Nucleus accumbens (tissue), 56 donors: ENCODE measurements at places on chromosomes 3 and 15.

DNA sequence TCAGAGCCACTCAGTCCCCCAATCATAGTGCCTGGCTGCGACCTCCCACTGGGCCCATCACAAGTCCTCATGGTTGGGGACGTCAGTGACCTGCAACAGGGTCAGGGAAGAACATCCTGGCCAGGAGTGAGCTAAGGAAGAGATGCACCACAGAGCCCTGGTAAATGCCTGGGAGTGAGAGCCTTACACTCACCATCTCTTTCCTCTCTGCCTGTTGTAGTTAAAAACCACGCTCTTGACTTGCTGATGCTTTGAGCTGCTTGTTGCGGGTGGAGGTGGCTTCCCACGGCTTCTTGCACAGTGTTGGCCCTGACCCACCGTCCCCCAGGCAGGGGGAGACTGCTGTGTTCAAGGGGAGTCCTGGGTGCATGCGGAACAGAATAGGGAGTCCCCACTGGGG is 91.1 kb upstream of the RGMA start:
- DNase-seq: no peak

- no peak for DNase-seq
Measured at GRCh38 chr3:69326855-69327300, 59.0 kb downstream of the FRMD4B start.

GRCh38 chr15:59372352-59373211 is at the start of gene MYO1E:
Gene MYO1E, minus strand, starts transcription at chr15:59372871. Its CDS starts 371 bp downstream, at chr15:59372500.
- peak; percentile 82 for DNase-seq

DNA sequence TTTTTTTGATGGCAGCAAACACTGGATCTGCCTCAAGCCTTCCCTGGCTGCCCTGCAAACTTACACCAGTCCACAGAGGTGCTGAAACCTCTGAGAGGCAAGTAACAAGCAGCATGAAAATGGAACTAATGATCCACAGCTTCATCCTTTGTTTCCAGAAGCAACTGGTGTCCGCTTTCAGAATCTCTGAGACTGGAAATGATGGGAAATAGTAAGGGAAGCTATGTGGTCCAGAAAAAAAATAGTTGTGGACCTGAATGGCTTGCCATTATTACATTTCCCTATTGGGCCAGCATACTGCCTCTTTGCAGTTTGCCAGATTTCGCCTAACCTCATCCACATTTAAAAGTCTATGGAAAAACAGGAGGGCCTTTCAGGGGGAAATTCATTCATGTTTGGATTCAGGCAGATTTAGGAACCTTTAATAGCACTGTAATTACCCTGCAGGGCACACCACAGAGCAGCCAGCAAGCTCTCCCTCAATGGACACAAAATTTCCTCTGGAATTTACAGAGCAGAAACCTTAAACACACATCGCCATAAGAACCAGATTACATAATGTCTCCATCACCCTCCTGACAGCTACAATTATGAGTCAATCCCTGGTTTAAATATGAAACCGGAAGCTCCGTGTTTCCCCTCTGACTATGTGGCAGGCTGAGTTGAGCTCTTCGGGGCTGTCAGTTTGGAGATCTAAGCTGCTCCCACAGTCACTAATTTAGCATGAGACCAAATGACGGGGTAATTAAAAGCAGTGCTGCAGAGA is 134.4 kb downstream of the TMCO5A start:
- DNase-seq: no peak

DNA sequence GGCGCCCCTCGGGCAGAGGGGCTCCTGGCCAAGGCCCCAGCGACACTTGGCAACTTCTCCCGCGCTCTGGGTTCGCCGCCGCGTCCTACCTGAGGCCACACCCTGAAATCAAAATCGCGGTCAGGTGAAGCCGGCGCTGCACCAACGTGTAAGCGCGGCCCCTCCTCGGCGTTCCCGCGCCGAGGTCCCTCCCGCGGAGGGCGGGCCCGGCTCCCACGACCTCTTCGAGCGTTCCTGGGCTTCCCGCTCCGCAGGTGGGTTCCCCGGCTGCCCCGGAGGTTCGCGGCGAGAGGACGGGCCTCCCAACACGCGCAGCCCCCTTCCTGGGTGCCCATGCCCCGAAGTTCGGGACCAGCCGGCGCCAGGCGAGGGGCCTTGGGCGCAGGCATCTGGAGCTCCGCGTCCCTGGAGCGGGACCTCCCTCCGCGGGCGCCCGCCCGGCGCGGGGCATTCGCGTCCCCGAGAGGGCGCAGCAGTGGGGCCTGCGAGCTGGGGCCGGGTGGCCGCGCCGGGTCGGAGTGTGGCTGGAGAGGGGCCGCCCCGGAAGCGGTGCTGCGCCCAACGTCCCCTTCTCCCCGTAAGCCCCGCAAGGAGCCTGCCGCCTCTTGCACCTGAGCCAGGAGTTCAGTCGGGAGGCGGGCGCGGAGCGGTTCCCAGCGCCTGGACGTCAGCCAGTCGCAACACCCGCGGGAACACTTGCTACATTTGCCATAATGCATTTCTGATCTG is 13.7 kb downstream of the PAK6 start:
- no peak for DNase-seq

GRCh38 chr3:32200992-32201758 is 37.3 kb upstream of the CMTM8 start:
- no peak for DNase-seq

DNA sequence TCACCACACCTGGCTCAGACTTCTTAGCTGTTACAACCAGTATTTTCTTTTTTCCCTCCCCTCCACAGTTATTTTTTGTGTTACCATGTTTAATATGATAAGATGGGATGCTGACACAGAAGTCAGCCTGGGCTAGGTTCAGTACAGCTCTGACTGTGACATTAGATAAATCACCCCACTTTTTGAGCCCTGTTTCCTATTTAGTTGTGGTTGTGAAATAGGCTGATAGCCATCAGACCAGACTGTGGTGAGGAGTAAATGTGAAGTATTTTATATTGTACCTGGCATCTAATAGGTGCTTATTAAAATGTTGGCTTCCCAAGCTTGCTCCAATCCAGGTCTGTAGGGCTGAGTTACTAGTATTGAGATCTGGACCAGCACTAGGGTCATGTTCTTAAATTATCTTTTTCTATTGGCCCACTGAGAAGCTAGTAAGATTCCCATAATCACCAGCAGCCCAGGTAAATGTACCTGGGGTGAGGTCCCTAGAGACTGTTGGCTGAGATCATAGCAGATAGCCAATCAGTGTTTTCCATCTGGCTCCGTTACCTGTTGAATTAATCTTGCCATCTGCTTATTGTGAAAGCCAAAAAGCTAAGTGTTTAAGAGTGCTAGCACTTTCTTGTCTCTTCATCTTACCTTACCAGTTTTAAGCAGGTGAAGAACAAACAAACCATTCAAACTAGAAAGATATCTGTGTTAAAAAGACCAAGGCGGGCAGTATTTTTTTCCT is 61.0 kb downstream of the CCK start:
- DNase-seq: no peak

DNA sequence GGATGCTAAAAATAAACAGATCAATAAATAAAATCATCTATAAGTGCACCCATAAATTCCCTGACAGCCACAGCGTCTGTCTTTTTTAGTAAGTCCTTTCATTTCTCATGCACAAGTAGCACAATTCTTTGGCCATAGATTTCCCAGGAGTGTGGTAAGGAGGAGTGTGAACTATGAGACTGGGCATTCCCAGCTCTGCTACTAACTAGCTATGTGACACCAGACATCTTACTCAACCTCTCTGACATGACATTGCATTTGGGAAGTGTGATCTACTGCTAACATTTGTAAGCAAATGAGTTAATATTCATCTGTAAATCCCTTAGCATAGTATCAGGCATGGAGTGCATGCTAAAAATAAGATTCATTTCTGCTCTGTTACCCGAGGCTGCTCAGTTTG is 301.7 kb downstream of the NTRK3 start:
- DNase-seq: no peak

GRCh38 chr3:100269410-100270214 is 8.8 kb downstream of the TBC1D23 start:
- DNase-seq: no peak

GRCh38 chr15:101122266-101122665 is 129.6 kb downstream of the CHSY1 start:
- DNase-seq: no peak

- no peak for DNase-seq
Measured at GRCh38 chr15:101675015-101675414, 22.8 kb upstream of the TM2D3 start.

- DNase-seq: no peak
Measured at GRCh38 chr15:31385736-31386135, 59.1 kb downstream of the KLF13 start.

- no peak for DNase-seq
Measured at GRCh38 chr15:101535170-101535902, 45.8 kb upstream of the PCSK6 start.

DNA sequence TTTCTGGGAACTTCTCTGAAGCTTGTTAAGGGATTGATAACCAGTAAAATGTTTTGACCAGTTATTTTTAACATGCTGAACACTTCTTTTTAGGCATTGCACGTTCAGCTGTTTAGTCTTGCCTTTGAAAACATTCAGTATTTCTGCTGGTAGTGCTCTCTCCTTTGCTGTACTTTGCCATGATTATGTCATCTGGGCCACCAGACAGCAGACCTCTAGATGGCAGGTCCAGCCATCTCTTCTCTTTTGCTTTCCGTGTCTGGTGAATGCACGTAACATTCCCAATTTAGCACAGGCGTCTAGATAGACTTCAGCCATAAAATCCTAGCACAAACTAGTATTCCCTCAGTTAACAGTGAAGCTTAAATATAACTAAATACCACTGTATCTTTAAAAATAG is 57.8 kb downstream of the RAB7A start:
- no peak for DNase-seq

- DNase-seq: no peak
Measured at GRCh38 chr3:139219463-139219862, 124.4 kb upstream of the MRPS22 start.

DNA sequence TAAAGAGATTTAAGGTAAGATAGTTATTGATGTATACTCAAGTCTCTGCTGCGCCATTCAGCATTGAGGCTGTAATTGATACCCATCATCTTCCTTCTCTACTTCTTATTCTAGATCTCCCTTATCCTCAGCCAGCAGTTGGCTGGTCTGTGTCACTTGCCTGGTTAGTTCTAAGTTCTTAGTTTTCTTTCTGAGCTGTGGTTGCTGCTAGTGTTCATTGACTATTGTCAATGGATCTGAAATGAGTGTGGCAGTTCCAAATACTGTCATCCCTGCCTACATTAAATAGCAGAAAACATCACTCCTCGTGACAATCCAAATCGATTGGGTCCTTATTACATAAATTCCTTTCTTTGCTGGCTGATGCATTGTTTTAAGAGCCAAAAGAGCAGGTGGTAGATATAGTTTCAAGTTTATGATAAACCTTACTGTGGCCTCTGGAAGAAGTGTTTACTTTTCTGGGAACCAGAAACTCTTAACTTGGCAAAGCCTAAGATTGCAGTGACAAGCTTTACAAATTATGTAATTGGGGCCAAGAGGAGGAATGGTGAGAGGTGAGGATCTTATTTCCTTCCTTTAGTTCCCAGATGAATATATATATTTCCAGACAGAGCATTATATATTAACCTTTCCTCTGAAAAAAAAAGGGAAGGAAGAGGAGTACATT is 168.0 kb downstream of the GMNC start:
- DNase-seq: no peak

DNA sequence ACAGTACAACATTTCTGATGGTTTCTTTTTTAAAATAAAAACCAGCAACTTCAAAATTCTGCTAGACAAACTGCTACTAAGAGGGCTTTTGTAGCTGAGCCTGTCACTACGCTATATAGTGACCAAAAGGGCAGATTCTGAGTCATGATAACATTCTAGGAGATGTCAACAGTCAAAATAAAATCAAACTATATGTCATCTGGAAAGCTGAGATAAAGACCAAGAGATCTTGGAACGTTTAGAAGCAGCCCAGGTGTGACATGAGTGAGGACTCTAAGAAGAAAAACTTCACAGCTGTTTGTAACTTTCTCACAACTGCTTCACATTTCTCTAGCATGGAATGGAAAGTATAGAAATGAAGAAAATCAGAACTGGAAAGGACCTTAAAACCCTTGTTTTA is 84.6 kb downstream of the FILIP1L start:
- DNase-seq: no peak

GRCh38 chr15:93189561-93189960 is 100.5 kb upstream of the RGMA start:
- no peak for DNase-seq

- no peak for DNase-seq
Measured at GRCh38 chr15:81921163-81921562, 124.7 kb downstream of the MEX3B start.

DNA sequence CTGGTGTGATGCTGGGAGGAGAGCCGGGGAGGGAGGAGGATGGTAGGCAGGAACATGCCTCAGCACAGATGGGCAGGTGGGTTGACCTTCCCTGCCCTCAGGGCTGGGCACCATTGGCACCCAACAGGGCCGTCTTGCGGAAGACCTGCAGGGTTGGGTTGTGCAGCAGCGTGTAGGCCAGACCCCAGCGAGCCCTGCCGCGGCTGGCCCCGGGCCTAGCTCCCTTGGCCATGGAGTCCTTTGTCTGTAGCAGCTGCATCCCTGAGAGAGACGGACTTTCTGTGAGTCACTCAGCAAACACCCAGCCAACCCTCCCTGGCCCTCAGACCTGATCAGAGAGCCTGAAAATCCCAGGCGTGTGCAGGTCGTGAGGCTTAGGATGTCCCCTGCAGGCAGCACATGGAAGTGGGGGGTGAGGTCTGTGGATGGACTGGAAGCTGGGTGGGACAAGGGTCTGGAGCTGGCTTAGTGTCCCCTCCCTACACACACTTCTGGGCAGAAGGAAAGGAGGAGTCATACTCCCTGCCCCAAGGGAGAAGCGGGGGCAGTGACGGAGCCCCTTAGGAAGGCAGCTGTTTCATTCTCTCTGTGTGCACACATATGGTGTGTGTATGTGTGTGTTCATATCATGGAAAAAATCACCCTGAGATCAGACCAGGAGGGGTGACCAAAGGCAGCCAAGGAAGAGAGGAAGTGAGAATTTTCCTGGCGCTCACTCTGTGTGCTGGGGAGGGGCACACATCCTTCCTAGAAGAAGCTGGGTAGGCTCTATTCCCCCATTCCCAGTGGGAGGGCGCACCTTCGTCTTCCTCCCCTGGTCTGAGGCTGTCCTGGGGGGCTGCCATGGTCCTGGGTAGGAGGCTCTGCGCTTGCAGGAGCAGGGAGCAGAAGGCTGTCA is 6.7 kb downstream of the ISLR start:
- DNase-seq: no peak
